Osteocyte (in vitro differentiated cells): ENCODE measurements at places on chromosomes 6 and 20. TPM values are rescaled to one million over a fixed set of nuclear protein-coding genes. Genes with fewer than 3 reads are reported as not detected.

Gene CCN2
- 635 and 878 TPM in 2 replicates for total RNA-seq

Gene CLPSL2
- not detected in 2 replicates for total RNA-seq

Gene TMEM181
- 33.2 and 33.5 TPM in 2 replicates for total RNA-seq

Gene GRM4
- 0.18 and 0.40 TPM in 2 replicates for total RNA-seq

Gene VGLL2
- total RNA-seq = not detected in 2 replicates

Gene SEMG1
- not detected in 2 replicates for total RNA-seq

DNA sequence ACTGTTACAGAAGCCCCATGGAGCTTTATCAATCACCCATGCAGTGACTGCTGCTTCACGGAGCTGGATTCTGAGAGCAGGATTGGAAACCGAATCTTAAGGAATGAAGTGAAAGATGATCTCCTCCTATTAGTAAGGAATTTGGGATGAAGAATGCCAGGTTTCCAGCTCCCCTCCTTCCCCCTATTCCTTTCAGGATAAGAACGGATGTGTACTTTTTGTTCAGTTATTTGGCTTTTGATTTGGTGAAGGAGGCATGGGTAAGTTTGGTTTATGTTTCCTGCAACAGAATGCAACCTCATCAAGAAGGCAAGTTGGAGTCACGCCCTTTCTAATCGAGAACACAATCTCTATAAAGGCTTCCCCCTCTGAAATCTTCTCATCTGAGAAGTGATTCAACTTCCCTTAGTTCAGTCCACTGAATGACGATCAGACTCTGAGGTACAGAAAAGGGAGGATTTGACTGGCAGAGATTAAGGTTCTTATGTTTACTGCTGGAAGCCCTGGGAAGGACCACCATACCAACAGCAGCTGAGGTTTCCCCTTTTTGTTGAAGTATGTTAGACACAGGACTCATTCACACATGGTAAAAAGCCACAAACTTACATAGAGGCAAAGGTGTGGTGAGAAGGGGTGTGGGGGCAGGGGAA, 5.5 kb downstream of the ELMO2 start:
- DNase-seq = no peak

DNA sequence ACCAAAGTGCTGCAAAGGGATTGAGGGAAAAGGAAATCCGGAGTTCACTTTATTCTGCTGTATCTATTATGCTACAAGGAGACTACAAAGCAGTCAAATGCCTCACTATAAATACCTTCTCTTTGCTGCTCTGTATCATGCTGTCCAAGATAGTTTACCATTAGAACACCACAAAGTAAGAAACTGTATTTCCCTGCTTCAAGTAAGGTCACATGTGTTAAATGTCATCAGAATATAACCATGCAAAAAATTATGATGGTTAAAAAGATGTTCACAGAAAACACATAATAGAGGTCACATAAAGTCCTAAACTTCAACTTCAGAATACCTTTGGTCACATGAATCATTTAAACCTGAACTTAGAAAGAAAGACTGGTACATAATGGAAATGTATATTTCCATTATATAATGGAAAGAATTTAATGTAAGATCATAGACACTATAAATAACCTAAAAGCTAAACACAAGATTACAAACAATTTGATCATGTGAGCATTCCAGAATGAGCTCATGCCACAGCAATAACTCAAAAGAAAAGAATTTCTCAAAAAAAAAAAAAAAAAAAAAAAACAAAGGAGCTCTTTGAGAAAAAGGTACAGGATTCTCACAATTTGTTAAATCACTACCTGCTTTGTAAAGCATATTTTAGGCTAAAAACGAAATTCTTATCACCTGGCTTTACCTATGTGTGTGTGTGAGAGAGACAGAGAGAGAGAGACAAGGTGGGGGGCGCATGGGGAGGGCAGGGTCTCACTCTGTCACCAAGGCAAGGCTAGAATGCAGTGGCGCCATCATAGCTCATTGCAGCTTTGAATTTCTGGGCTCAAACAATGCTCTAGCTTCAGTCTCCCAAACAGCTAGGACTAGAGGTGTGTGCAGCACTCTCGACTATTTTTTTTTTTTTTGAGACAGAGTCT, 58.7 kb downstream of the KIF13A start:
- DNase-seq = no peak

- no peak for DNase-seq
These were observed 199.0 kb downstream of the ARHGAP18 start for GRCh38 chr6:129510950-129511349.

DNA sequence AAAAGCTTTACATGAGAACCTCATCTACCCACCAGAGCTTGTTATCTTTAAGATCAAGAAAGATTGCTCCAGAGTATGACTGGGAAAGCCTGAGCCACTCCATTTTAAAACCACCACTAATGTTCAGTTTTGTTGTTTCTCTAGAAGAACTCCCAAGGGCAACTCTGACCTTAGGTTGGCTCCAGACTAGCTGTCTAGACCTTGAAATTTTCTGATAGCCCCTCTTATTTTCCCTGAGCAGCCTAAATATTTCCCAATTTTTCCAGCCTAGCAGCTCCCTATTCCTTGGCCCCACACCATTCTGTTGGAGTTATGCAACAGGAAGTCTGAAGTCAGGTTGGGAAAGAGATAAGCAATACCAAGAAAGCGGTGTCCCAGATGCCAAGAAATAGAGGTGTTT, 84.6 kb upstream of the TCF21 start:
- no peak for DNase-seq

- DNase-seq = no peak
These were observed 56.6 kb downstream of the PCMT1 start for GRCh38 chr6:149806127-149806526.

- no peak for DNase-seq
These were observed 25.2 kb upstream of the FYN start for GRCh38 chr6:111898452-111898851.

DNA sequence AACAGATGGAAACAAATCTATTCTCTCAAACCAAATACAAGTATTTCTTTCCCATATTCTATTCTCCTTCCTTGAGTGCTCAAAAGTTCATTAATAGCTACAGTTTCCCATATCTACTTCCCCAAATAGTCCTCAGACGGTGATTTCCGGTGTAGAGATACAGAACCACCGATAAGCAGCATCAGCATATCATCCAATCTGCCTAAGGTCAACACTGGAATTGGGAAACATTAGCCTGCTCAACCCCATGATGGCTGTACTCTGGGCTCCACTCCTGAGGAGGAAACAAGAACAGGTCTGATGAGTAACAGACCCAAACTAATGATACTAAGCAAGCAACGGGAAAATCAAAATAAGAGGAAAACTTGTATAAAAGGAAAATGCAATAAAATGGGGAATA, 115.6 kb downstream of the EPB41L2 start:
- no peak for DNase-seq

GRCh38 chr20:17543531-17544131, 12.5 kb upstream of the BFSP1 start:
- no peak for DNase-seq

GRCh38 chr6:93040375-93040774, 379.0 kb downstream of the EPHA7 start:
- no peak for DNase-seq
